ENCODE measurements at places on chromosomes 6 and 20.

GRCh38 chr20:43295781-43296180 lies 106.1 kb upstream of the PTPRT start:
- no peak for DNase-seq

GRCh38 chr6:137767911-137768690 lies 99.0 kb upstream of the TNFAIP3 start:
- no peak for DNase-seq

- DNase-seq = no peak
Measured at GRCh38 chr6:43916924-43917877, 147.2 kb downstream of the VEGFA start.

DNA sequence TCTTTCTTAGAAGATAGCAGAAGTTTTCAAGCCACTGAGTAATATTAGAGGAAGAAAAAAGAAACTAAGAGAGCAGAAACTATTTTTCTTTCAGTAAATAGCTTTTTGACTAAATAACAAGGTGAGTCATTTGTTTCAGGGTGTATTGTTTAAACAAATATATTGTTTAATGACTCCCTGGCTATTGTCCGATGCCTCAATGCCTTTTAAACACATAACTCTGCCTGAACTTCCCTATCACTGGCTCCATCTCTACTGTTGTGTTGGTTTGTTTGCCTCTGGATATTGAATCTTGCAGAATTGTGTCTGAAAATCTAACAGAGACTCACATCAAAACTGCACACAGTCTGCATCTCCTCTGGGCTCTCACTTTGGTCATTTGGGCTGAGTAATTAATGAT lies 19.6 kb upstream of the CLIC5 start:
- no peak for DNase-seq

- no peak for DNase-seq
Measured at GRCh38 chr6:106556368-106556960, 72.8 kb downstream of the RTN4IP1 start.

- no peak for DNase-seq
Measured at GRCh38 chr6:51365566-51365965, 546.9 kb downstream of the TFAP2B start.
